ENCODE measurements at places on chromosomes 5 and 9. TPM values are rescaled to one million over a fixed set of nuclear protein-coding genes. Genes with fewer than 3 reads are reported as not detected.

DNA sequence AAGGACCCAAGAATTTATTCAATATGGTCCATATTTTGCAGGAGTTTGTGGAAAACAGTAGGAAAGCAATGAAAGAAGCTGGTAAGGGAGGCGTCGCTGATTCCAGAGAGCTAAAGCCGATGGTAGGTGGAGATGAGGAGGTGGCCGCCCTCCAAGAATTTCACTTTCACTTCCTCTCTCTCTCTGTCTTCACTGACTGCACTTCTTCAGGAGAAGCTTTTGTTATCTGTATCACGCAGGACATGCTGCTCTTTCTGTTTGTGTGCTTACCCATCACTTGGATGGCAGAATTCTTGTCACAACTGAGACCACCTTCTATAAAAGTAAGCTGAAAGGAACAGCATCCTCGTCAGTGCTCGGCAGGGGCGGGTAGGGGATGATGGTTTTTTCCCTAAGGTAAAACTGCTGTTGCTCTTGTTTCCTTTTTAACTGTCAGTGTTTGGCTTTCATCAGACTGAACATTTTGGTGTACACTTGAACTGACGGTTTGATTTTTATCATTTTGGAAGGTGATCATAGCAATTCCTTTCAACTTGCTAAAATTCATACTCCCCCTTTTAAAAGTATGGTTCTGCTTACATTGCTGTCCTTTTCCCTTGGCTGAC lies 62.4 kb upstream of the FSD1L start:
- DNase-seq = no peak

- DNase-seq = no peak
Observed at GRCh38 chr5:124462751-124463150, 283.7 kb downstream of the ZNF608 start.

DNA sequence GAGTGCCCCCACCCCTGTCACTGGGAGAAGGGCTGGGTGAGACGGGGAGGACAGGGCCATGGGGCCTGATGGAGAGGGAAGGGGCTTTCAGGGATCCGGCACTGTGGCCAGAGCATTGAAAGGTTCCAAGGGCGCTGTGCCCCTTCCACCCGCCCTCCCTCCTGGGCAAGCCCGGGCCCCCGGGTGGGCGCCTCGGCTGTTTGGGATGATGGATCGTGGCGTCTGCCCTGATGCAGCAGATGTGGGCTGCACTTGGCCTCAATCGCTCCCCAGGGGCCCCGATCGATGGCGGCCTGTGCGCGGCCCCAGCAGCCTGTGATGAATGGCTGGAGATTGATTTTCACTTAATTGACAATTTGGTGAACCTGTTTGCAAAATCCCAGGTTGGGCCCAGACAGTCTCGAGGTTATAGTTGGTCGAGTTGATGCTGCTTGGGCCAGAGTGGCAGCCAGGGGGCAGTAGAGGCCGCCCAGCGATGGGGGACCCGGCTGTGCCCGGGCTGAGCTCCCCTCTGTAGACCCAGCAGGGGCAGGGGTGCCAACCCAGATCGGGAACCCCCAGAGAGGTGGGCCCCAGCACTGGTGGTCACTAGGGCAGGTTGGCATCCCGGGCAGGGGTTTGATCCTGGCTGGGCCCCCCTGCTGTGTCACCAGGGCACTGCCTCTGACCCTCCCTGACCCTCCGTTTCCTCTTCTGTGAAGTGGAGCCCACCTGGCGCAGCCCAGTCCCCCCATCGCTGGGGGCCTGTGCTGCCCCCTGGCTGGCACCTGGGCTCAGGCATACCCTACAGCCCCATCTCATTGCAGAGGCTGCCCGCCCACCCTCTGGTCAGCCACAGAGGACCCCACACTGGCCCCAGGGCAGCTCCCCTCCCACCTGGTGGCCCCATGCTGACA lies 34.7 kb downstream of the LHX3 start:
- DNase-seq = no peak

GRCh38 chr5:147455822-147456450 lies 53.9 kb downstream of the DPYSL3 start:
- DNase-seq = no peak

DNA sequence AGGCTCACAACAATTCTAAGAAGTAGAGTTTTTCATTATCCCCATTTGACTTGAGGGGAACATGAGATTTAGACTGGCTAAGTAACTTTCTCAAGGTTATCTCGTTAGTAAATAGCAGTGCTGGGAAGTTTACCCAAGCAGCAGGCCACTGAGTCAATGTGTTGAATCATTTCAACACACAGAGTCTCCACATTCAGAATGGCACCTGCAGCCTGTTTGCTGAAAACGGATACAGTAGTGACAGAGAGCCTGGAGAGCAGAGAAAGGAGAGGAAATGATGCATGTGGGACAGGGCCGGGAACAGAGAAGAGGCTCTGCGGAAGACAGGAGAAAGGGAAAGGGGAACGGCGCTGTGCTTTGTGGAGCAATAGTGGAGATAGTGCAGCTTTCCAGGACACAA lies 33.5 kb upstream of the ZSWIM6 start:
- DNase-seq = no peak

- no peak for DNase-seq
Observed at GRCh38 chr9:124631326-124631725, 124.1 kb upstream of the NR5A1 start.

- DNase-seq = no peak
Observed at GRCh38 chr5:73471654-73472053, 23.1 kb upstream of the FOXD1 start.

DNA sequence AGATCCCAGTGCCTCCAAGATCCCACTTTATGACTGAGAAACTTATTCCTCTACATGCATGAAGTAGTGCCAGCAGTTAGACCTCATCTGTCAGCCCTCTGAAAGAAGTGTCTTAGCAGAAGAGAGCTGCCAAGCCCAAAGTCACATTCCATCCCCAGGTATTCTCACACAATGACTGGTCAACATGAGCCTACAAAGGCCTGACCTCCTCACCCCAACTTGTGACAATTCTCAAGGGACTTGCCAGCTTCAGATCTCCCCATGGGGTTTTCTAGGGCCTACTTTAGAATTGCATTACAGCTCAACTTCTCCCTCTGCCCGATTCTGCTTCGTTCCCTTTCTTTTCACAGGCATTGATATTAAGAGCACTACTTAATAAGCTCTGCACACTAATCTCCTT lies 393.8 kb upstream of the SLC30A5 start:
- no peak for DNase-seq

CD72 gene
- 1.6 TPM for polyA plus RNA-seq

PHF24 gene
- polyA plus RNA-seq = 0.18 TPM

RPL37 gene
- polyA plus RNA-seq = 2,876 TPM

All from urinary bladder (tissue), 4 donors.